Stimulated activated CD4-positive, alpha-beta T cell treated with anti-CD3 and anti-CD28 coated beads, Interleukin-12 subunit alpha, Interleukin-12 subunit beta, amount 100 ng/mL, for 48 hours (primary cell): ENCODE measurements at places on chromosomes 7 and 10.

GRCh38 chr10:123100030-123100762, 35.6 kb upstream of the HMX3 start:
- no peak for DNase-seq

- DNase-seq = no peak
Measured at GRCh38 chr10:46319389-46319788, 32.6 kb downstream of the ANTXRL start.

DNA sequence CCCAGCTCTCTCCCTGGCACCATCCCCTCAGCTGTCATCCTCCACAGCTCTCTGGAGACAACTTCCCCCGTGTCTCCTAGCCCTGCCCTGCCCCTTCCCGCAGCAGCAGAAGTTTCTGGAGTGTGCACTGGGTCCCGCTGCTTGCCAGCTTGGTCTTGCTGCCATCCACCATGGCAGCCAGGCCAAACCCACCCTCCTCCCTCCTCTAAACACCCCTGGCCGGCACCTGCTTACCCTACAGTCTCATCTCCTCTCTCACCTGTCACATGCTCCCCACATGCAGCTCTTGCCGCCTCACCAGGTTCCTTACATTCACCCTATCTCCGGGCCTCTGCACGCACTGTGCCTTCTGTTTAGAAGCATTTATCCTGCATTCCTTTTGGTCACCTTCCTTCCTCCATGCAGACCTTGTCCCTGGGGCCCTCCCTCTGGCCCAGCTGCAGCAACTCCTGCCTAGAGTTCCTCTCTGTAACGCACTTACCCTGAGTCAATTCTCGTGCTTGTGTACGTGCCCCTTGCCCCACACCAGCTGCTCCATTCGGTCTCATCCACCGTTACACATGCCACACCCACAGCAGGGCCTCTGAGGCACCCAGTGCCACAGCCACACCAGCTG, 93.9 kb upstream of the RET start:
- DNase-seq = no peak

DNA sequence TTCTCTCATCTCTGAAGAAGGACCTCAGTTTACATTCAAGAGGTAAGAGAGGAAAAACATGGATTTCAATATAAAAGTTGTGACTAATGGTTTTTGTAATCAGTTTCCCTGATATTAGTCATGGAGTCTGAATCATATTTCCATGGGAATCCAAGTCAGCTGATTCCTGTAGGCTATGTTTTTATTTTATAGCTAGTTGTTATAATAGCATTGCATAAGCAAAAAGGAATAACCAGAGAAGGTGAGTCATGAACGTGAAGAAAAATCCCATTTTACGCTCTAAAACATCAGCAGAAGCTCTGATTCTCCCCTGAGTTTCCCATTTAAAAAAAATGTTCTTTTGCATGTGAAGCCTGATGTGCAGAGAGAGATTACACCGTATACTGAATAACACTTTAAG, 299.3 kb downstream of the SFMBT2 start:
- DNase-seq = no peak

GRCh38 chr7:12754179-12754578, 66.7 kb downstream of the ARL4A start:
- no peak for DNase-seq

DNA sequence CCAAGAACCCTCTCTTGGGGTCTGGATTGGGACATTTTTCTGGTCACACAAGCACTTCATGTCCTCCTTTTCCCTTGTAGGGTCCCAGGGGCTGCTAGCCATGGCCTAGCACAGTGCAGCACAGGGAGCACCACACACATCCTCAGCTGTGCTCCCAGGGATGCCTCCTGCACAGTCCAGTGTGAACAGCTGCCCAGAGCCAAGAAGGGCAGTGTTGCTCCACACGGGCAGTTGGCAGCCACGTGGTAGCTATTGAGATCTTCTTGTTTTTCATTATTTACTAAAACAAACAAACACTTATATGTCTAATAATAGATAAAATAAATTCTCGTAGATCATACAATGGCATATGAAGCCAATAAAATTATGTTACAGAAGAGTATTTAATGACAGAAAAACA, 13.9 kb upstream of the LANCL2 start:
- no peak for DNase-seq

- no peak for DNase-seq
Measured at GRCh38 chr10:23780331-23780730, 341.5 kb downstream of the OTUD1 start.

DNA sequence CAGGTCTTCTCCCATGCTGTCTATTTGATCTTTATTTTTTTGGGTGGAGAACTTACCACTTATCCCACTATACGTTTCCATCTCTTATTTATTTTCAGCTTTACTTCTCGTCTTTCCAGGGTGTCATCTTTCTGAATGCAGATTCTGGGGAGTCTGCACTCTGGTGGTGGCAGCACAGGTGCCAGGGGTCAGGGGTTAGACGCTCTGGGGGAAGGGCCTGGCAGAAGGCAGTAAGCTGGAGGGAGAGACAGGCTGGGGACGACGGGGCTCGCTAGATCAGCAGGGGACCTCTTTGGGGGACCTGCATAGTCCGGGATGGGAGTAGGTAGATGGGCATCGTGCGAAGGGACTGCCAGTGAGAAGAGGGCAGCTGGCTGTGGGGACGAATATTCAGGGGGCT, 22.3 kb downstream of the CHST12 start:
- no peak for DNase-seq

- no peak for DNase-seq
Measured at GRCh38 chr7:50858528-50859245, 76.0 kb upstream of the GRB10 start.

- DNase-seq = no peak
Measured at GRCh38 chr10:111392159-111392558, 315.3 kb downstream of the ADRA2A start.
